ENCODE measurements at places on chromosomes 4 and X.

DNA sequence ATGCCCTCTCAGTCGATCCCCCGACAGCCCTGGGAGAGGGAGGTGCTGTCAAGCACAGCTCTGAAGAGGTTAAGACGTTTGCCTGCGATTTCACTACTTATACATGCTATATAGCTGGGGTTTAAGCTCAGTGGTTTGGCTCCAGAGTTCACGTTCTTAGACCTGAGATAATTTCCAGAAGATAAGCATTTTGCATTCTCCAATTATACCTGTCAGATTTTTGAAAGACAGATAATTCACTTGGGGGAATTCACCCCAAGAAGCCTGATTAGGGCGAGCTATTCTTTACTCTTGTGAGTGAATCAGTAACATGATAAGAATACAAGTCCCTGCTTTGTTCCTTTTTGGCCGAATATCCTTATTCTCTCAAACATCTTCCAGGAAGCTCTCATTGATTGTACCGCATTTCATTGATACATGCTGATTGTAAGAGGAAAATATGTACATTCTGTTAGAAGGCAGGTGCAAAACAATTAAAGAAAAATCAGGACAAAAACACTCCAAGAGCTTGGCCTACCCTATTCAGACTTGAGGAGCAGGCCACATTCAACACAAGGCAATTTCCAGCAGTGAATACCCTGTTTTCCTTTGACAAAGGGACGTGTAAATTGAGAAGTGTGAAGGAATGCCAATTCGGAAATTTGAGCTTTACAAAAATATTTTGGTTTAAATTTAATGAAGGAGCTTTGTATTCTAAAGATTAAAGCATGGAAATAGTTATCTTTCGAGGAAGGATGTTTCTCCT is 30.2 kb downstream of the TENM3 start:
- no peak for DNase-seq

DNA sequence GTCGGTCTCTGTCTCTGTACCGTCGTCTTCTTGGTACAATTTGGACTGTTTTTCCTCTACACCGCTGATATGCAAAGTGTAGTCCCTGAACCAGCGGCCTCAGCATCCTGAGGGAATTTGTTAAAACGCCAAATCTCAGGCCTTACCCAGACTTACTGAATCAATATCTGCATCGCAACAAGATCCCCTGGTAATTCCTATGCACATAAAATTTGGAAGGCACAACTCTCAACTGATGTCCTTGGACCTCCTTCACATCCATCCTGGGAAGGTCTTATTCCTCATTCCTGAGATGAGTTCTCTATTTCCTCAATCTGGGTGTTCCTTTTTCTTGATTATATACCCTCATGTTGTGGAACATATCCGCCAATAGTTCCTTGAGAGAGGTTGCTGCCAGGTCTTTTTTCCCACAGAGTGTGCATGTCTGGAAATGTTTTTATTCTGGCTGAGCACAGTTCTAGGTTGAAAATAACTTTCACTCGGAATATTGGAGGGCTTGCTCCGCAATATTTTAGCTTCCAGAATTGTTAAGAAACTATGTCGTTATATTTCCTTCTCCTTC is 738 bp upstream of the HPF1 start:
- DNase-seq: no peak

GRCh38 chrX:85326234-85327059 is 53.0 kb downstream of the POF1B start:
- no peak for DNase-seq

- no peak for DNase-seq
Observed at GRCh38 chrX:22686138-22686541, 313.6 kb upstream of the DDX53 start.

All from stimulated activated CD8-positive, alpha-beta memory T cell treated with anti-CD3 and anti-CD28 coated beads, Interleukin-12 subunit alpha, Interleukin-12 subunit beta, amount 100 ng/mL, for 4 hours (primary cell).